B cell (primary cell): ENCODE measurements at places on chromosomes 12 and 14.

DNA sequence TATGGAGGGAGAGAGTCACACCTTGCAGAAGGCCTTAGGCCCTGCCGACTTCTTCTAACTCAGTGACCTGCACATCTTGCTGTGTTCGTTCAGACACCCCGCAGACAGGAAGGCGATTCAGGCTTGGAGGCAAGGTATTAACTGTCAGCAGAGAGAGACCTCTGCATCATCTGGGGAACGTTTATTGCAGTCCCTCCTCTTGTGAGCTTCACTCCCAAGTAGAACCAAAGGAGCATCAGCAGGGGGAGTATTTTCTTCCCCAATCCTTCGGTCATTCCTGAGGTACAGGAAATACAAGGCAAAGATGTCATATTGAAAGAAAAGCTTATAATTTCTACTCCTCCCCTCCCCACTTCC, 217.9 kb downstream of the CRADD start:
- no peak for DNase-seq

- DNase-seq = no peak
Observed at GRCh38 chr12:1929985-1930802, 11.7 kb upstream of the CACNA2D4 start.

GRCh38 chr14:59208224-59208814, 19.9 kb downstream of the DAAM1 start:
- no peak for DNase-seq

DNA sequence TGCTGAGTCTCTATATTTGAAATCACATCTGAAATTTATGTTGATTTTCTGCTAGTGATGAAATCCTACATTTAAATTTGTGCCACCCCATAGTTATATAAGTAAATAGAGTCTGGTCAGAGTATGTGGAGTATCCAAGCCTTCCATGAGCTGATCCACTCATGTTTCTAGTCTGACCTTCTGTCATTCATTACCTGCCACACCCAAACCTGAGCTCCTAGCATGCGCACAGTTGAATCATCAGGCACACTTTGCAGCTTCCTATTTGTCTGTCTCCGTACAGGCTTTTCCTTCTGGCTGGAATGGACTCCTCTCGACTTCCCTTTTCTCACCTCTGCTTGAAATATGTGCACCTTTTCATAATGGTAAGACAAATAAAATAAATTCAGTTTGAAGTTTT, 45.3 kb upstream of the LRIG3 start:
- no peak for DNase-seq

DNA sequence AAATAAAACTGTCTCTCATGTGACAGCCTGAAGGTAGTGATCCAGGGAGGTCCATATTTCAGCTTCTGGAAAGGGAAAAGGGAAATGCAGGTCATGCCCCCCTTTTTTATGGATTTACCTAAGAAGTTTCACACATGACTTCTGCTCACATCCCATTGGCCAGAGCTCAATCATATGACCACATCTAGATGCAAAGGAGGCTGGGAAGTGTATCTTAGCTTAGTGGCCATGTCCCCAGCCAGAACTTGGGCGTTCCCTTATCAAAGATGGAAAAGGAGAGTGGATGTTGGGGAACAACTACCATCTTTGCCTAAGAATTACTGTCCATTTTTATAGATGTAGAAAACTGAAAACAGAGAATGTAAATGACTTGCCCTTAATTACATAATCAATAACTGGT, 26.5 kb upstream of the CRADD start:
- no peak for DNase-seq

GRCh38 chr12:120668868-120669840, 17.8 kb upstream of the MLEC start:
- peak; percentile 79 for DNase-seq

DNA sequence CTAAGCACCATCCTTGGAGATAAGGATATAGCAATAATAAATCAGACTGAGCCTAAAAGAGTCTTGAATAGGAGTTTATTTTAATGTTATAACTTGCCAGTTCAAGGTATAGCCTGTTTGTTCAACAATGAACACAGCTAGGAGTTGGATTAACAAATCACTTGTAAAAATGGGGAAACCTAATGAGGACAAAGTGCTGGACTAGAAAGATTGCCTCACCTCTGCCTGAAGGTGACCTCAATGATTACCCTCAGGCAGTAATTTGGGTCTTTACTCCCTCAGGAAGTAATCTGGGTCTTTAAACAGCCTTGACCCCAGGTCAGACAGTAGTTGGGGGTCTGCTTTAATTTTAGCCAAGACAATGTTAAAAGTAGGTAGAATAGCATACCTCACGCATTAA, 35.5 kb upstream of the CDKL1 start:
- no peak for DNase-seq

- no peak for DNase-seq
Observed at GRCh38 chr12:124397399-124397679, 102.4 kb downstream of the RFLNA start.

DNA sequence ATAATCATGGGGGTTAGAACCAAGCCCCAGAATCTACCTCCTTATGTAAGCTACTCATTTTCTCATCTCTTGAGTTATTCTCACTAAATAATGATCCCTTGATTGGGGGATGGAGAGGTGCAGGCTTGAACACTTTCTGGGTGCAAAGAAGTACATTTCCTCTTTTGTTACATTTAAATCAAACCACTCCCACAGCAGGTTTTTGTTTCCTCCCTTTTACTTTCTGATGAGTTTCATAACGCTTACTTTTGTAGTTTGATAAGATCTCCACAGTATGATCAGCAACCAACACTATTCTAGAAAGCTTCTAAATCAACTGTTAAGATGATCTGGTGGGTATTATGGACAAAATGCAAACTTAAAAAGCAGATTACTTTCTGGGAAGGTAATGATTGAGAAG, 20.5 kb downstream of the VCPKMT start:
- peak; percentile 65 for DNase-seq

DNA sequence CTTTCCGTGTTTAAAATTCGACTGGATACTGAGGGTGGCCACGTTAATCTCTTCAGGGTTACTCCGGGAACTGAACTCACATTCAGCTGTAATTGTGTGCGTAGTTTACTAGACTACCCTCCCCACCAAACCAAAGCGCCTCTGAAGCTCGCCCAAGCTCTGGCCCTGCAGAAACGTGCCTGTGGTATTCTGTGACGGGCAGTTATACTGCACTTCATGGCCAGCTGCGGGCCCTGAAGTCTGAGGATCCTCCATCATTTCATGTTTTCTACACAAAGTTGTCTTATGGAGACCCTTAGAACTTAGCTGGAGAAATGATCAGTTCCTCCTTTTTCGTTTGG, 688 bp downstream of the ZNF26 start:
- DNase-seq = no peak

- DNase-seq = peak; percentile 72
Observed at GRCh38 chr14:58298477-58299400, at the start of gene ARID4A. TSS of gene ARID4A (plus strand) at chr14:58298555. CDS start at chr14:58299855, 1,300 bp downstream.

DNA sequence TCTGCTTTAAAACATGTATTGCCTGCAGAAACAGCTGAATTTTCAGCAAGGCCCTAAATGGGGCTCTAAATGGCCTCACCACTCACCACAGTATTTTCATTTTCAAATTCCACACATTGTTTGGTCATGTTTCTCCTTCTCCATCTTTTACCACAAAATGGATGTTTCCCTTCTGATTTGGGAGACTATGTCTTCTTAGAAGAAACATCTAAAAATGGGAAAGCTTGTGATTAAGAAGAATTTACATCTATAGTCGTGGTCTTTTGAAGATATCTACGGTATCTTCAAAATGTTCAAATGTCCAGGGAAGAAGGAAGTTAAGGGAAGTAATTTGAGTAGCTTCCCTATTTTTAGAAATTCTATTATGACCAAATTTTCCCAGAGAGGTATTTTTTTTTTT, 20.7 kb upstream of the TUBA1C start:
- DNase-seq = no peak

GRCh38 chr14:70278281-70278680, 81.2 kb downstream of the COX16 start:
- DNase-seq = no peak

DNA sequence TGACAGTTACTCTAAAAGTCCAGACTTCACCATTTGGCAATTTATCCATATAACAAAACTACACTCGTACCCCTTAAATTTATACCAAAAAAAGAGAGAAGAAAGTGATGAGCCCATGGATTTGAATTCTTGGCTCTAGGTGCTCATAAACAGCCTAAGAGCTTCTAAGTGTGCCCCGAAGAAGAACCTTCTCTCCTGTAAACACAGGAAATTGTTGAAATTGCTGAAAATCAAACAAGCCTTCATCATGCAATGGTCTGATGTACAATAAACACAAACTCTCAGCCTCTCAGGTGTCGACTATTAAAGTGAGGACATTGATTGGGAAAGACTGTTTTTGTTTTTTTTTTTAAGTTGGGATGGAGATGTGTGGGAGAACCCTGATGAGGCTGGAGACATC, 21.8 kb downstream of the PDE6H start:
- DNase-seq = no peak

DNA sequence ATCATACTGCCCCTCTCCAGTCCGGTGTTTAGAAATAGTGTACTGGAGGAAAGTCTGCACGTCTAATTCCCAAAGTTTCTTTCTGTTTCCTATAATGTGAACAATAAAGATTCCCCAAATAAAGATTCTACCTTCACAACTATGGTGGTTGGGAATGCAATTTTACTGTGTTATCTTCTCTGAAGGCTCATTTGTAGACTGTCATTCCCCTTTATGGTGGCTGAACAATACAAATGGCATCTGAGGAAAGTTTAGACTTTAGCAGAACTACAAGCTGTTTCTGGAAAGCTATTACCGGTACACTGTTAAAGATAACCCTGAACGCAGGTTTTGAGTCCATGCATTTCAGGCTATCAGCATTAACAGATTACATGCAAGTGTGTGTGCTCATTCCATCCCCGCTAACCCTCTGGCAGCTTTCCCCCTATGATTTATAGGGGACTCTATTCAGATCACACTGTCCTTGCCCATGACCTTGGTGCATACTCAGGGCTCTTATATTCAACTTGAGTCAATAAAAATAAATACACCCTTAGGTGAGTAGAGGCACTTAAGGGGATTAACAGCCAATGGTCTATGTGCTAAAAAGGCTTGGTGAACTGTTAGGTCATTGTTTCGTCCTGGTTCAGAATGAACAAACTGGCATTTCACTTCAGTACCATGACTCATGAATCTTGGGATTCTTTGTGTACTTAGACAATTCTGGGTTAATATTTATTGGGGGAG, 60.7 kb upstream of the PYGL start:
- DNase-seq = no peak

DNA sequence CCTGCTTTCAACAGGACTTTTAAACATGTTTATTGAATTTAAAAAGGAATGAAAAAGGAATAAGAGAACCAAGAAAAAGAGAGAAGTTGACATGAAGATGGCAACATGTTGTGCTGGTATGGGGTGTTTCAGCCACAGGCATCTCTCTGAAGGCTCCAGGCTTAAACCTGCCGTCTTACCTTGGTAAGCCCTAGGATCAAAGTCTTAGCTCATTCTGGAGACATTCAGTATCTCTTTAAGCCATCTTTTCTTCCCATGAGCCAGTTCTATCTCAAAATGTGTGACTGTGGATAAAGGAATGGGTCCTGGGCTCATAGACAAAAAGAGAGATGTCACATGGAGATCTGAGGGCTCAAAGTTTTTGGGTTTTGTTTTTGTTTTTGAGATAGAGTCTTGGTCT, 1.6 kb upstream of the TFCP2 start:
- no peak for DNase-seq

DNA sequence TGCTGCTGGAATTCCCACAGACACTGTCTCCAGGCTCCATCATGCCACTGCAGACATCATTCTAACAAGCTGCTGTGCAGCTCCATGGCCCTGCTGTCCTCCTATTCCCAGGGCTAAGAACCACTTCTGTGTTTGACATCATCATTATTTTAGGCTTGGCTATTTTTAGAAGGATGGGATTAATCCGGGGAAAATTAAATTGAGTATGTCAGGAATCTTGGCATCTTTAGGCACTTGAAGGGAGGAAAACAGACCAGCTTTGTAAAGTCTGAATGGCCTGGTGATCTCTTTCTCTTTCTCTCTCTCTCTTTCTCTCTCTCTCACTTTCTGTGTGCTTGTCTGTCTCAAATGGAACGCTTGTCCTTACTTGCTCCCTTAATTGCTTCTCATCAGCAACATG, 568.3 kb upstream of the FLRT2 start:
- DNase-seq = no peak

DNA sequence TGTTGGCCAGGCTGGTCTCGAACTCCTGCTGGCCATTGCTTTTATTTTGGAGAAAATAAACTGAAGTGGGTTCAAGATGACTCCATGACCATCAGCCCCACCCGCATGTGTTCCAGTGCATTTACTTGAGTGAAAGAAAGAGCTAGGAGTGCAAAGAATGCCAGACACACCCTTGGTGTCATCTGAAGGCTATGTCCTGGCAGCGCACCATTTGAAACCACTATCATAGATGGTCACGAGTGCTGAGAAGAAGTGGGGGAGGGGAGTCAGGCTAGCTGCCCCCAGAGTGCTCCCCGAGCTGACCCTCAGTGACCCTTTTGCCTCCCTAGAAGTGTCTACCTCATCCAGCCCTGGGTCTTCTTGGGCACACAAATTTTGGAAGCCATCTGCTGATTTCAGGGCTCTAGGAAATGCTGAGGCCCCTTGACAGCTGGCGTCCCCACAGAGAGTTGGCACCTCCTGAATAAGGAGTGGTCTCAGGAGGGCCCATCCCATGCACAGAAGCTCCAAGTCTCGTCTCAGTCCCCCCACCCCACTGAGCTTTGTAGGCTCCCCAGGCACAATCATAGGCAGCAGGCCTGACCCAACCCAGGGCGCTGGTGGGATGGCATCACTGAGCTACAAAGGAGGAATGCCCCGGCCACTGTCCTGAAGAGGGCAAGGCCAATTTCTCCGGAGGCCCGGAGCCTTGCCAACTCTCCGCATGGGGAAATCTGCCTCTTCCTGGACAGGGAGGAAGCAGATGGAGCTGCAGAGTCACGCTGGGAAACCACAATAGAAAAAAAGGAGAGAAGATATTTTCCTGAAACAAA, 28.0 kb downstream of the PXN start:
- DNase-seq = no peak

DNA sequence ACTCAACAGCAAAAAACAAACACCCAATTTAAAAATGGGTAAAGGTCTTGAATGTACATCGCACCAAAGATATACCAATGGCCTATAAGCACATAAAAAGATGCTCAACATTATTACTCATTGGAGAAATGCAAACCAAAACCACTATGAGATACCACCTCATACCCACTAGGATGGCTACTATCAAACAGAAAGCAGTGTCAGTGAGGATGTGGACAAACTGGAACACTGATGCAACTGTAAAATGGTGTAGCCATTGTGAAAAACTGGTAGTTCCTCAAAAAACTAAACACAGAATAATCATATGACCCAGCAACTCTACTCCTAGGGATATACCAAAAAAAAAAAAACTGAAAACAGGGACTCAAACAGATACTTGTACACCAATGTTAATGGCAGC, 49.3 kb downstream of the CDK17 start:
- peak; percentile 18 for DNase-seq

GRCh38 chr14:53881161-53881871, 75.3 kb downstream of the BMP4 start:
- no peak for DNase-seq

DNA sequence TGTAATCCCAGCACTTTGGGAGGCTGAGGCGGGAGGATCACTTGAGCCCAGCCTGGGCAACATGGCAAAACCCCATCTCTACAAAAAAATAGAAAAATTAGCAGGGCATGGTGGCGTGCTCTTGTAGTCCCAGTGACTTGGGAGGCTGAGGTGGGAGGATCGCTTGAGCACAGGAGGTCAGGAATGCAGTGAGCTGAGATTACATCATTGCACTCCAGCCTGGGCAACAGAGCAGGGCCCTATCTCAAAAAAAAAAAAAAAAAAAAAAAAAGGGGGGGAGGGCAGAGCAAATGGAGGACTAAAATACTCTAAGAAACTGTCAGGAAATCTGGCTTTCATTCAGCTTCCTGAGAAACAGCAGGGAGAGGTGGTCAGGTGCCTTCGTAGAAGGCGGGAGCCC, 31.7 kb upstream of the TSPAN9 start:
- DNase-seq = no peak

- peak; percentile 68 for DNase-seq
Observed at GRCh38 chr12:6635375-6635855, 344 bp downstream of the LPAR5 start.
